NCI-H345 (cell line): ENCODE measurements at places on chromosomes 1 and 21.

GRCh38 chr1:153677718-153678518, 570 bp upstream of the NPR1 start:
- peak; percentile 78 for DNase-seq

GRCh38 chr1:218669431-218669830, 324.3 kb downstream of the TGFB2 start:
- DNase-seq, result no peak

DNA sequence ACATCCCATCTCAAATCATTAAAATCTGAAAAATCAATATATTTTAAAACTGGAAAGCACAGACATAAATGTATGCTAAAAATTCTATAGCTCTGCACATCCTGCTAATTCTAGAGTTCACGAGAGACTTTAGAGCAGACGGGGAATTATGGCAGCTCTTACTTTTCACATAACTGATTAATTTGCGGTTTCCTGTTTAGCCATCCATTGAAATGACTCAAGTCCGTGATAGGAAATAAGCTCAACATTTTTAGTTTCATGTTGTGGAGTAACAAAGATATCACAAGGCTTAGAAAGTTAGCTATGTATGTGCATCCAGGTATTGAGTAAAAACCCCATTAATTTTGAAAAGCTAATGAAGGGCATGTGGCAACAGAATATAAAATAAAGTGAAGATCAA, 123.2 kb downstream of the SMYD2 start:
- no peak for DNase-seq

GRCh38 chr1:176559474-176559873, 96.5 kb downstream of the PAPPA2 start:
- no peak for DNase-seq

GRCh38 chr1:8299963-8300362, 18.0 kb upstream of the SLC45A1 start:
- DNase-seq, result no peak

DNA sequence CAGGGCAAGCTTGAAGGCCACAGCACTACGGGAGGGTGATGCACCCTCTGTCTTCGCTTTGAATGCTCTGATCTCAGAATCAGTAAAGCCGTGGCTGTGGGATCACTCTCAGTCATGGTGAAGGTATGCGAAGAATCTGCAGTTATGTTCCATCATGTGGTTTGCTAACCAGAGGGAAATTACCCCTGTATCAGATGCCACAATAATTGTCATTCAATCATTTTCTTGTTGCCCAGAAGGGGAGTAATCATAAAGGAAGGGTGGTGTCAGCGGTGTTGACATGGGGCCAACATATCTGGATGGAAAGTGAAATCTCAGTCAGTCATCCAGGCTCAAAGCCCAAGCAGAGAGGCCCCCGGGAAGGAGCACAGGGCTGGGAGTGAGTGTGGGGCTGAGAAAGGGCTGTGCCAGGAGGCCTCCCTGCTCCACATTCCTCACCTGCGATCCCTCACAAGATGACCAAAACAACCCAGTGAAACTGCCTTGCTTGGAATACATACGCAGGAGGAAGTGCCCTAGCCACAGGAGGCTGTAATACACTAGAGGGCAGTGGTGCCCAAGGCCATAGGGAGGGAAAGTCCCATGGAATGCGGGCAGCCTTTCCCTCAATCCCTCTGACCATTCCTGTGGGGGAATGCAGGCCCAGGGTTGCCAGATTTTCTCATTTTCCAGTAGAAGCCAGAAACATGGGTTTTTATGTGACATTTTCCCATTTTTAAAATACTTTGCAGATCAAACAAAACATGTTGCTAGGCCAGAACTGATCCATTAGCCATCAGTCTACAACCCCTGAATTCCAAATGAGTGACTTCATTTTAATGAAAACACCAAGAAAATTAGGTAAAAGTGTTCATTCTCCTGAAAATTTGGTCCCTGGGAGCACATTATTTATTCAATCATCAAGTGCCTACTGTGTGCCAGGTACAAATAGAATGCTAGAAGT, 95.7 kb upstream of the VANGL1 start:
- peak; percentile 3 for DNase-seq

DNA sequence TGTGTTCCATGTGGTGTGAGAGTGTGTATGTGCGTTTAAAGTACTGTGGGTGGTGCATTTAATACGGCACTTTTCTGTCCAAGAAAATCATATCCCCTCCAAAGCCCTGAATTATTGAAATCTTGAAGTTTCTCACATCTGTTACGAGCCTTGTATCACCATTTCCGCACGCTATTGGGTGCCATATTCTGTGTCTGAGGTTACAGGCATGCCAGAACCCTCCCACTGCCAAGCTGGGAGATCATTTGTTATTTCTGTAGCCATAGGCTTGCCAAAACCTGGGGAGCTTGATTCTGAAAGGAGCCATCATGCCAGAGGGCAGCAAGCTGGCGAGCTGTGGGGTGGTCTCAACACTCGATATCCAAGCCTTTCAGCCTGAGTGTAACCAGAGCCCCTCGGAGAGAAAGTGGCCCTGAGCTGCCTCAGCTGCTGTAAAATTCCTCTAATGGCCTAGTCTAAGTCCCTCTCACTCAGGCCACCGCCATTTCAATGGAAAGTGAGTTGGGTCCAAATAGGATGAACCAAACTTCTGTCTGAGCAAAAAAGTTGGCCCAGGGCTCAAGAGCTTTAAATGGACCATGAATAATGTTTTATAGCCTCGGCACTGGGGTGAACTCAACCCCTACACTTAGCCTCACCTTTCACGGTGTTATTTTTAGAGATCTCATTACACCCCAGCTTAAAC, 298.4 kb upstream of the DUSP10 start:
- DNase-seq, result no peak

GRCh38 chr1:236753516-236753915, 41.6 kb upstream of the MTR start:
- DNase-seq, result no peak

- DNase-seq, result no peak
These were observed 18.4 kb downstream of the TTC34 start for GRCh38 chr1:2783069-2783434.

DNA sequence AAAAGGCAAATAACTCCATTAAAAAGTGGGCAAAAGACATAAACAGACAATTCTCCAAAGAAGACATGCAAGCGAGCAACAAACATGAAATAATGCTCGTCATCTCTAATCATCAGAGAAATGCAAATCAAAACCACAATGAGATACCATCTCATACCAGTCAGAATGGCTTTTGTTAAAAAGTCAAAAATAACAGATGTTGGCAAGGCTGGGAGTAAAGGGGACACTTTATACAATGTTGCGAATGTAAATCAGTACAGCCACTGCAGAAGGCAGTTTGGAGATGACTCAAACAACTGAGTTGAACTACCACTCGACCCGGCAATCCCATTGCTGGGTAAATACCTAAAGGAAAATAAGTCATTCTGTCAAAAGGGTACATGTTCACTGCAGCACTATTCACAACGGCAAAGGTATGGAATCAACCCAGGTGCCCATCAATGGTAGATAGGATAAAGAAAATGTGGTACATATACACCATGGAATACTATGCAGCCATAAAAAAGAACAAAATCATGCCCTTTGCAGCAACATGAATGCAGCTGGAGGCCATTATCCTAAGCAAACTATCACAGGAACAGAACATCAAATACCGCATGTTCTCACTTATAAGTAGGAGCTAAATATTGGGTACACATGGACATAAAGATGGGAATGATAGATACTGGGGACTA, 25.9 kb downstream of the TSPAN2 start:
- DNase-seq, result no peak

DNA sequence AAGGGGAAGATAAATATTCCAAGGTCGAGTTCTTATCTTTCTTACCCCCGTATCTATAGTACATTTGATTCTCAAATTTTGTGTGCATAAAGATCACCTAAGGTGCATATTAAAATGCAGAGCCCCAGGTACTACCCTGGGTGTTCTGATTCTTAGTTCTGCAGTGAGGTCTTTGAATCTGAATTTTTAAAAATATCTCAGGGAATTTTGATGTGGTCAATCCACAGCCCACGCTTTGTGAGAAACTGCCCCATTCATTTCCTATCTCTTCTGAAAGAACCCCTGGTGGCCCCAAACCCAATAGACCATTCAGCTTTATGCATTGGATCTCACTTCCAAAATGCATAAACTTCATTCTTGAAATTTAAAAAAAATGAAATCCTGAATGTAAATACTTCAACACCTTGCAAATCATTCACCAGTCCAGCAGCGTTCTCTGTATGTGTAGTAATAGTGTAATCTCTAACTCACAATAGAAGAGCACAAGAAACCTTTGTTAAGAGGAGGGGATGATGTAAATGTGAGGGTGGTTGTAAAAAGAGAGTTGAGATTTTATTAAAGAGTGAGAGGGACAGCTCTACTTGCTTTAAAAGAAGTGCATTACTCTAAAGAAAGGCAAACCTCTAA, 108.8 kb upstream of the ZP4 start:
- no peak for DNase-seq

- DNase-seq, result no peak
These were observed 50.6 kb downstream of the L1TD1 start for GRCh38 chr1:62245201-62245600.

DNA sequence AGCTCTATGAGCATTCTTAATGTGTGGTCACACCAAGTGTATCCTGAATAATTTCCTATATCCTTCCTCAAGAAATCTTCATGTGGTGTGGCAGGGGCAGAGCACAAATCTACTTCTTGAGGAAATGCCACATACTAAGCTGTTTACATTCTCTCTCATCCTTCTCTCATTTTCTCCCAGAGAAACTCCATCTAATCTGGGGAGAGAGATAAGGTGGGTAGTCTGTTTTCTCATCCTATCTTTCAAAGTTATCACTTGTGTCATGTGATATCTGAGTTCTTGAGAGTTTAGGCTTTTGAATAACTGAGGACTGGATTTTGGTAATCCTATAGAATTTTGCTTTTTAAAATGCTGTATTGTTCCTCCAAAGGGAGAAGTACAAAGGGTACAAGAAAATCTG, 141.9 kb upstream of the LRRC7 start:
- no peak for DNase-seq

- no peak for DNase-seq
These were observed 8.0 kb upstream of the PKP1 start for GRCh38 chr1:201275253-201275666.

DNA sequence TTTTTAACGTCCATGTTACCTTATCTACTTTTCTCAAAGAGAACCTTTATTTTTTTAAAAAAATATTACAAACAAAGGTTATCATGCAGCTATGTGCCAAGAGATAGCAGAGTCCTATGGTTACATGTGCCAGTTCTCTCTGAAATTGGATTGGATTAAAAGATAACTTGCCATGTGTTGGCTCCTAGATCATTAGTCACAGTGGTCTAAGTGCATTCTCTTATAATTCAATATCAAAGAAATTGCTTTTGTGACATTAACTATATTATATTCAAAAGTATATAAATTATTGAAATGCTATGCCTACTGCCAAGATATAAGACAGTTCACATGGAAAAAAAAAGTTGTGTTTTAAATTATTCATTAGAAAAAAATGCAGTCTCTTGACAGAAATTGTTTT, 494.2 kb downstream of the NEGR1 start:
- DNase-seq, result no peak
